ENCODE measurements at places on chromosomes 4 and X.
A peak's percentile ranks its signal among the peaks of the same experiment; 100 is the strongest.

DNA sequence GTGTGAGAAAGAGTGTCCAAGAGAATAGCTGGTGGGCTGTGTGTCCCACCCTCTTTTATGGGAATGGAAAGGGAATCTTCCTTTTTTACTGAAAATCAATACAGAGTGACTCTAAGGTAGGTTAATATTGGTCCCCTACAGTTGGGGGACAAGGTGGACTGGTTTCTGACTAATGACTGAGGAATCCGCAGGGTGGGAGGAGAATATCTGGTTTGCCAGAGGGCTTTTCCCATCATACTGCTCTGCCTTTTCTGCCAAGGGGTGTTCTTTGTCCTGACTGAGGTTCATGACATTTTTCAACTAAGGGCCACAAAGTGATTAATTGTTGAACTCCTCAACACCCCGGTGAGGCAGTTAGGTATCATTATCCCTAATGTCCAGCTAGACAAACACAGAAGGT is 261.6 kb downstream of the SPATA18 start:
- H3K27ac ChIP-seq, result no peak overlapping the region
- no peaks in the 10 kb centered on the region for H3K4me1 ChIP-seq
- no peak overlapping the region for H3K4me3 ChIP-seq
- no peaks in the 10 kb centered on the region for H3K36me3 ChIP-seq

- H3K4me1 ChIP-seq, result peaks cover 6% of the 10 kb centered on the region
- H3K27ac ChIP-seq, result no peak overlapping the region
- H3K36me3 ChIP-seq, result no peaks in the 10 kb centered on the region
- H3K4me3 ChIP-seq, result no peak overlapping the region
These were observed 50.4 kb upstream of the PTPN13 start for GRCh38 chr4:86543560-86544309.

- peaks cover 2% of the 10 kb centered on the region for H3K27me3 ChIP-seq
- no peak overlapping the region for H3K4me3 ChIP-seq
- no peaks in the 10 kb centered on the region for H3K4me1 ChIP-seq
- H3K36me3 ChIP-seq, result no peaks in the 10 kb centered on the region
- no peak overlapping the region for H3K27ac ChIP-seq
These were observed 7.4 kb downstream of the DOK7 start for GRCh38 chr4:3470244-3471097.

GRCh38 chrX:115490814-115491213 is 70.2 kb upstream of the PLS3 start:
- no peaks in the 10 kb centered on the region for H3K36me3 ChIP-seq
- no peaks in the 10 kb centered on the region for H3K27me3 ChIP-seq
- no peak overlapping the region for H3K27ac ChIP-seq
- no peak overlapping the region for H3K4me3 ChIP-seq
- no peaks in the 10 kb centered on the region for H3K4me1 ChIP-seq

DNA sequence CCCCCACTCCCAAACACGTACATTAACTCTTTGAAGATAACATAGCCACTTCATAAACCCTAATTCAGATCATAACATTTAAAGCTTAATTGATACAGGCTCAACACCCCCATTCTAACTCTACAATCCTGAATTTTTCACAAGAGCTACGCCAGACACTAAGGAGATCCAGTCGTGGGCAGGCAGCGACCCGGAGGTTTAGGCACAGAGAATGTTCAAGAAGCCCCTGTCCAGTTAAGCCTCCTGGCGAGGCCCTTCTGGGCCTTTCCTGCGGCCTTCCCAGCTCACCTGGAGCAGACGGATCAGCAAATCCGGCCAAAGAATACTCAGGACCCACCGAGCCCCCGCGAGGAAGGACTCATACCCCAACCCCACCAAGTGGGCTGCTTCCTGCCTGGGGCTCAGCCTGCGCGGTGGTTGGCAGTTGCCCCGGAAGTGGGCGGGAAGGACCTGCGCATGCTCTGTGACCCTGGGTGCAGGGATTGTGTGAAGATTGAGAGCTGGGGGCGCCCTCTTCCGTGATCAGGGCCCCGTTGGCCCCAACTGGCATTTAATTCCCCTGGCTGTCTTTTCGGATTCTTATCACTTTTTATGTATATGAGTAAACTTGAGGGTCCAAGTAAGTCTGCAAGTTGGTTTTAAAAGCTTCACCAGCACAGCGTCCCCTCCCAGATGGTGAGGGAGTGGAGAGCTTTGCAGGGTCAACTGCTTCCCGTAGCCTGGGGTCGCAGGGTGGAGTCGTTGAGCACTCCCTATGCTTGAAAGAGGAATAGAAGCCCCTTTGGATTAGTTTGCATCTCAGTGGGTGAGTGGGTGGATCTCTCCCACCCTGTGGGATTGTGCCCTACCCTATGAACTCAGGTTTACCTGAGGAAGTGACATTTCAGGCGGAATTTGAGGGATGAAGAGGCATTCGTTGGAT is at the start of gene TRIM61:
Gene TRIM61, minus strand, starts transcription at position 415 of the 922 bp plus-strand sequence. CDS start 7,655 bp downstream, outside the sequence.
- peak within 1 kb of the TSS; percentile 74 for H3K4me3 ChIP-seq
- DNase-seq, result no peak
- peaks cover 23% of the 10 kb centered on the region for H3K4me1 ChIP-seq
- H3K36me3 ChIP-seq, result peaks cover 5% of the 10 kb centered on the region

DNA sequence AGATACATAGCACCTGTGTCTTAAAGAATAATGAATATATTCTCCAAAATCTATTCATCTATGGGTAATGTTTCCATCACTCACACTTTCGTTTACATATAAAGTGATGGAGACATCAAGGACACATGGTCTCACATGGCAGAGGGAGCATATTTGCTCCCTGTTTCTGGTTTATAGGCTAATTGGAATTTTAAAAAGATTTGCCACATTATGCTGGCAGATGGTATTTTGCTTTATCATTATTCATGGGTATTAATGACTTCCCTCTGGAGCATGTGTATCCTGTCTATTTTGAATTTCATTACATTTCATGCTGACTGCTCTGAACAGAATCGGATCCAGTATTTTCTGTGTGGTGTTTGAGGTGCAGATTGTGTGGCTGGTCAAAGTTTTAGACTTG is 79.0 kb downstream of the PDGFRA start:
- H3K27ac ChIP-seq, result no peak overlapping the region
- no peak for DNase-seq
- no peaks in the 10 kb centered on the region for H3K27me3 ChIP-seq
- no peaks in the 10 kb centered on the region for H3K4me1 ChIP-seq

- H3K36me3 ChIP-seq, result no peaks in the 10 kb centered on the region
- DNase-seq, result no peak
- H3K4me3 ChIP-seq, result no peak overlapping the region
These were observed 253.4 kb downstream of the EPHA5 start for GRCh38 chr4:65416891-65417290.

GRCh38 chr4:9808077-9808476 is 26.6 kb downstream of the DRD5 start:
- DNase-seq, result no peak
- H3K27me3 ChIP-seq, result peaks cover 48% of the 10 kb centered on the region
- H3K36me3 ChIP-seq, result no peaks in the 10 kb centered on the region
- no peak overlapping the region for H3K4me3 ChIP-seq
- no peaks in the 10 kb centered on the region for H3K4me1 ChIP-seq

- no peak for DNase-seq
- H3K27ac ChIP-seq, result no peak overlapping the region
- peaks cover 12% of the 10 kb centered on the region for H3K36me3 ChIP-seq
- H3K4me3 ChIP-seq, result no peak overlapping the region
These were observed 44.0 kb downstream of the BRCC3 start for GRCh38 chrX:155115174-155115819.

DNA sequence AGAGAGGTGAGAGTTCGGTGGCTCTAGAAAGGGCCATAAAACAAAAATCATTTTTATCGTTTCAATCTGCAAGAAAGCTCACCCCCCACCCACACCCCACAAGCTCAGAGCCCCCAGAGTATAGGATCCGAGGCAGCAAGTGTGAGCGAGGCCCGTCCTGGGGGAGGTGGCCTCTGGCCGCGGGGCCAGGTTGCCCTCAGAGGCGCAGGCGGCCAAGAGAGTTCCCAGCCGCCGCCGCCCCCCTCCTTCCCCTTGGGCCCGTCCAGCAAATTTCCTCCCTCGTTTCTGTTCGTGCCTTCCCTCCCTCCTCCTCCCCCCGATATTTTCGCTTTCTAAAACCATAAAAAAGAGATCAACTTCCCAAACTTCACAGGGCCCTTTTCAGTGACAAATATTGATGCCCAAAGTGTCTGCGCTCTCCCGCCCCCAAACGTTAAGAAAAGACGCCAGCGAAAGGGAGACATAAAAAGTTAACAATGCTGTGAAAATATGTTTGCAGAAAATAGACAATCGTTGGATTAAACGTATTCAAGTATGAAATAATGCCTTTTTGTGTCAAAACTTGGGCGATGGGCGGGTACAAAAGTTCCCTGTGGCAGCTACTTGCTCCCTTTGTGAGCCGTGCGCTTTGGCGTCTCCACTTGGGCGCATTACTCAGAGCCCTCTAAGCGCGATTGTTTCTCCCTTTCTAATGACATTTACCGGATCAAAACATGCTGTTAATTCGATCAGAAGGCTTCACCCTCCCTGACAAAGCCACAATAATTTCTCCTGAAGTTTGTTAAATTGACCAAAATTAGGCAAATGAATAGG is 1.1 kb upstream of the HELT start:
- H3K4me1 ChIP-seq, result peaks cover 19% of the 10 kb centered on the region
- no peaks in the 10 kb centered on the region for H3K36me3 ChIP-seq

DNA sequence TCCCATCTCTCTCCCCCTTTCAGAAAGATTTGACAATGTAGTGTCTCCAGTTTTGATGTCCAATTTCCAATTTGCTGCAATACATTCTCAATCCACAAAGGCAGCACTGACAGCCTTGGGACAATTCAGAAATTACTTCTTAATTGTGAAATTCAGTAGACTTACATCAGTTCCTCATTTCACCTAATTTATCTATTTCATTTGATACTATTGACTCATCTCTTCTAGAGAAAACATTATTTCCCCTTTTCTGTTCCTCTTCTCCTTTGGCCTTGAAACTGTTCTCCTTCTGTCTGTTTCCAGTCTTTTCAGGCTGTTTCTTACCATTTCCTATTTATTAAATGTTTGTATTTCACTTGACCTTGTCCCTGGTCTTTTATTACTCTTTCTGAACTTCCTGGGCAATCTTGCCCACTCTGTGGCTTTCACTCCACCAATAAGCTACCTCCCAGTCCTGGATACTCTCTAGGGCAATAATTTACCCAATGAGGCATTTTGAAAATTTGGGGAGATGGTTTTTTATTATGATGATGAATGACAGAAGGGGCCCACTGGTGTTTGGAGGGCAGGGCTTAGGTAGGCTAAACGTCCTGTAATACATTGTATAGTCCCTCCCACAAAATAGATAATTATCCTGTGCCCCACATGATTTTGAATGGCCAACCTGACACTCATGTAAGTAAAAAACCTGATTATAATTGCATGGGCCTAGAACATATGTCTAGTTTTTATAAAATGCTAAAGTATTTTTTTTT is 498.0 kb upstream of the BOD1L1 start:
- H3K4me3 ChIP-seq, result no peak overlapping the region
- no peaks in the 10 kb centered on the region for H3K36me3 ChIP-seq
- H3K4me1 ChIP-seq, result no peaks in the 10 kb centered on the region
- H3K27me3 ChIP-seq, result no peaks in the 10 kb centered on the region
- no peak overlapping the region for H3K27ac ChIP-seq

- DNase-seq, result no peak
- no peaks in the 10 kb centered on the region for H3K27me3 ChIP-seq
- peaks cover 13% of the 10 kb centered on the region for H3K36me3 ChIP-seq
- peaks cover 32% of the 10 kb centered on the region for H3K4me1 ChIP-seq
These were observed 2.9 kb downstream of the ATP6AP1 start for GRCh38 chrX:154431341-154431740.

DNA sequence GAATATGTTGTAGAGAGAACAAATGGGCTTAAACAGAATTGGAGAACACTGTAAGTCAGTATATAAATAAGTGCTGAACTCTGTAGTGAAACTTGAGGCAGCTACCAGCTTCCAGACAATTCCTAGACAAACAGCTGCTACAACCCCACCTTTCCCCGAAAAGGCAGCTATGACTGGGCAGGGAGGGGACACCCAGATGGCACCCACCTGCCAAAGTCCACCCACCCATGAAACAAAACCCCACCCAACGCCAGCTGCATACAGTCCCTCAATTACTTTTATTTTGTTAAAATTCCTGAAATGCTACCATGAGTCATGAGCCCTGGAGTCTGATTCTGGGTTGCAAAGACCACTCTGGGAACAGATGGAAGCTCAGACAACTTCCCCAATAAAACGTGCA is 24.4 kb downstream of the RELL1 start:
- H3K27me3 ChIP-seq, result no peaks in the 10 kb centered on the region
- H3K27ac ChIP-seq, result no peak overlapping the region
- H3K4me3 ChIP-seq, result no peak overlapping the region
- H3K36me3 ChIP-seq, result peaks cover 11% of the 10 kb centered on the region

DNA sequence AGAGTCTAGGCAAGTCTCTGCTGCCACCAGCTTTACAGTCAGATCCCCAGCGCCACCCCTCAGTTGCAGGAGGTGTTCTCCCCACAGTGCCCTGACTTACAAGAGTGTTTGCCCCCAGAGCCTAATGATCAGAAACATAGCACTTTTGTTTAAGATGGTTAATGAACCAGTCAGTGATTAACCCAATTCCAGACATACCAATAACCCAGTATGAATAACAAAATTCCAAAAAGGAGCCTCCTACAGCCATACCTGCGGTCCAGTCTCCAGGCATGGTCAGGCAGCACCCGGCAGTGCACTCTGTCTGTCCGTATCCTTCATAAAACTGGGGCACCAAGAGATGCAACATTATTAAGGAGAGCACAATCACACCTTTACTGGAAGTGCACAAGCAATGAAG is 30.7 kb upstream of the CENPU start:
- no peak for DNase-seq
- peaks cover 7% of the 10 kb centered on the region for H3K4me1 ChIP-seq
- peaks cover 23% of the 10 kb centered on the region for H3K36me3 ChIP-seq
- H3K4me3 ChIP-seq, result no peak overlapping the region
- no peak overlapping the region for H3K27ac ChIP-seq
